NCI-H146 (cell line): ENCODE measurements at places on chromosomes 12 and 14.

DNA sequence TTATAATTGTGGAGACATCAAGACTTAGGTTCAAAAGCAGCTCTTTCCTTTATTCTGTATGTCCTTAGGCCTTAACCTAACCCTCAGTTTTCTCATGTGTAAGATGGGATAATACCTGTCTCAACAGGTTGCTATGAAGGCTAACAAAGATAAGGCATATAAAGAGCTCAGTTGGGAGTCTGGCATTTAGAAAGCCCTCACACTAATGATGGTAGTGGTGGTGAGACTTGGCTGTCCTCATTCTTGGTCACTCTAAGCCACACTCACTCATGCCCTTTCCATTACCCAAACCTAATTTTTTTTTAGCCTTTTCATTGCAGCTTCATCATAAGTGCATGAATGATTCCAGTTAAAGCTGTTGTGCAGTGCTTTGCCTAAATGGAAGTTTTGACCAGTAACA, 137.3 kb downstream of the TGFB3 start:
- no peak for DNase-seq

GRCh38 chr12:87323369-87323768, 705.8 kb downstream of the C12orf50 start:
- DNase-seq, result no peak

GRCh38 chr14:99545586-99545985, 58.4 kb downstream of the CCDC85C start:
- no peak for DNase-seq

DNA sequence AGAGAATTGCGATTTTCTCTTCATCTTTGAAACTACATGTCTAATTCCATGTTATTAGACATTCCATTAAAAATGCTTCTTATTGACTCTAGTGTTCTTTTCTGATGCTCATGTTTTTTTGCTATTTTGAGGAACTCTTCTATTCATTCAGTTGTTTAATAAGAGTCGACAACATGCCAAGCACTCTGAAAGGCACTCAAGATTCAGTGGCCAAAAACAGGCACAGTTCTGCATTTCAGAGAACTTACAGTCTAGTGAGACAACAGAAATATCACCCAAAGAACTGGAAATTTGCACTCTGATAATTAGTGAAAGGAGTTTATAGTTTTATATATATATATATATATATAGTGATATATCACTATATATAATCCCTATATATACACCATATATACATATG, 111.7 kb downstream of the TSHR start:
- DNase-seq, result no peak

DNA sequence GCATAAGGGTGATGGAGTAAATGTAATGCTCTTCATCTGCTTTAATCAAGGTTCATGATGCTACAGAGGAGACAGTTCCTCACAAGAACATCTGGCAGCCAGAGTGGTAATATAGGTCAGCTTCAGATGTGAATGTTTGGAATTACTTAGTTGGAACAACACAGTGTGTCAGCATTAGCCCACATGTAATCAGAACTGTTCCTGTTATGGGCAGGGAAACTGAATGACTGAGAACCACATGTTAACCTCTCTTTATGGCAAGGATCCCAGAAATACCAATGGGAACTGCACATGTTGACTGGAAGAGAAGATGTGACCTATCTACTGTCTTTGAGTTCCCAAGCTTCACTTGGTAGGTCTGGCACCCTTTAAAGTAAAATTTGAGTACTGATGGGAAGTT, 390.1 kb upstream of the PDE3A start:
- no peak for DNase-seq

- DNase-seq, result peak; percentile 25
These were observed 138.9 kb downstream of the HMGA2 start for GRCh38 chr12:65962921-65963861.

DNA sequence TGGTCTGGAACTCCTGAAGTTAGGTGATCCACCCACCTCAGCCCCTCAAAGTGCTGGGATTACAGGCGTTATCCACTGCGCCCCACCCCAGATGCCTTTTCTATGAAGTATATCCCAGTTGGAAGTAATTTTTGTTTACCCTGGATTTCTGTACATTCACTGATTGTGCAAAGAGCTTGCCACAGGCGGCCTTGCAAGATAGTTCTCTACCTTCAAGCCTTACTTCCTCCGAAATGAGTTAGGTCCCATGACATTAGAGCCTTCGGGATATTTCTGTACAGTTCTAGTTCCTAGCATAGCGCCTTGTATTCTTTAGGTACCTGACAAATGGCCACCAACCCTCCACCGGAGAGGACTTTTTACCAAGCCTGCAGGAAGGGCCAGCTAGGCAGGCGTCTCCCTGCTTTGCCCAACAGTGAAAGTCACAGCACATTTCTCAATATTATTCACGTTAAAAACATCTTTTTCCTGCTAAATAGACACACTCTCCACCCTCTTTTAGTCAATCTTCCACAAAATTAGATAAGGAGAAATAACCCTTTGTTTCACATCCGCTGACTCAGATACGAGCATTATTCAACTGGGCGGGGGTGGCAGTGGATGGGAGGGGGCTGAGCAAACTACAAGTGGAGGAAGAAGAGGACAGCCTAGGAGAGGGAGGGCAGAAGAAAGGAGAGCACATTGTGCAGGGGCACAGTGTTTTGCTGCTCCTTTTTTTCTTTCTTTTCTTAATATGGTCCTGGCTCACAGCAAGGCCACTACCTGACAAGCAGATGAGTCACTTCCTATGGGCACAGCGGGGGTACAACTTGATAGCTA, 40.0 kb upstream of the CAPRIN2 start:
- peak; percentile 91 for DNase-seq

DNA sequence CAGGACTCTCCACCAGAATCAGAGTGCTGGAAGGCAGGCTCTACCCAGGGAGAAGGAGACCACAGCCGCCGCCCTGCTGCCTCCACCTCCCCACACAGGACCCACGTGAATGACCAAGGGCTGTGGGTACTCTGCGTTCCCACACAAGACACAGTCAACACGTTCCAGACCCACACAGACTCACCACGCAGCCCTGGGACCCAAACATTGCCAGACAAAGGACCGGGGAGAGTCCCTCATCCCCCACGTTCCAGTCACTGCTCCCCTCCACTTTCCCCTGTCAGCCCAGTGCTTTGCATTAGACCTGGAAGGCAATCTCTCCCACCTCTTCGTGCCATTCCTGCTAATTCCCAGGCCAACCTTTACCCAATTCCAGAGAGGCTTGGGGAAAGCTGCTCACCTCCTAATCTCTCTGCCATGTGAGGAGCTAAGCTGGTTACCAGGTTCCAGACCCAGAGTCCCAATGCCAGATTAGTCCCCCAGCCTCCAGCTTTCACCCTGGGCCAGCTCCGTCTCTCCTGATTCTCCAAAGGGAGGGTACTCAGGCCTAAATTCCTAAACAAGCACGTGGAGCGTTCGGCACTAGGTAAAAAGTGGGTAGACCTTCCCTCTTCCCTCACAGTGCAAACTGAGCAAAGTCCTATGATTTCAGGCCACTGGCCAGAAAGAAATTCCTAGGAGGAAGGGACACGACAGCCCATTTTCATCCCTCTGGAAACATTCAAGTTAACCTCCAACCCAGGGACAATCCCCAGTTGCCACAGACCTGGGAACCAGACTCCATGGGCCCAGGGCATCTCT, 4.9 kb downstream of the SLC6A13 start:
- DNase-seq, result no peak

GRCh38 chr12:62707939-62708338, 227.0 kb downstream of the PPM1H start:
- DNase-seq, result no peak

DNA sequence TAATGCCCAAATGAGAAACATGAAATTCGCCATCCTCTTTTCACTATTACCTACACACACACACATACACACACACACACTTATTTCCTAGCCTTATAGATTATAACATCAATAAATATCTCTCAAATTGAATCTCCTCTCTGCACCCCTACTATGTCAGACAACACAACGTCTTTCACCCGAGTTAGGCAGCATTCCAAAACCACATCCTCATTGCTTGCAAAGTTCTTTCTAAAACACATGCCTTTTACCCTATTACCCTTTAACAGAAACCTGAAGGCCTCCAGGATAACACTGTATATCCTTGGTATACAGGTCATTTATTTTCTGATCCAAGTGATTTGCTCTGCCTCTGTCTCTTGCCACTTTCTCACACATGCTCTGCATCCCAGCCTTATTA, 56.3 kb downstream of the KCNH5 start:
- DNase-seq, result no peak

DNA sequence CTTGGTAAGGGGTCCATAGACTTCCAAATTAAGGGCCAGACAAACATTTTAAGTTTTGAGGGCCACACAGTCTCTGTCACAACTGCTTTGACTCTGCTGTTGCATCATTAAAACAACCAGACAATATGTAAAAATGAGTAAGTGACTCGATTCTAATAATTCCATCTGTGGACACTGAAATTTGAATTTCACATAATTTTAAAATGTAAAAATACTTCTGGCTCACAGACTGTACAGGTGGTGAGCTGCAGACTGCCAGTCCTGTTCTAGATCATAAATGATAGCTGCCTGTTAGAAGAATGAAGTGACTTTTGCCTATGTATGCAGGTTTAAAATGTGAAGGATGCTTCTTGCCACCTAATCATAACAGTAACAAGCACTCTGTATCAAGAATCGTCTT, 15.7 kb downstream of the NUDT4 start:
- no peak for DNase-seq

DNA sequence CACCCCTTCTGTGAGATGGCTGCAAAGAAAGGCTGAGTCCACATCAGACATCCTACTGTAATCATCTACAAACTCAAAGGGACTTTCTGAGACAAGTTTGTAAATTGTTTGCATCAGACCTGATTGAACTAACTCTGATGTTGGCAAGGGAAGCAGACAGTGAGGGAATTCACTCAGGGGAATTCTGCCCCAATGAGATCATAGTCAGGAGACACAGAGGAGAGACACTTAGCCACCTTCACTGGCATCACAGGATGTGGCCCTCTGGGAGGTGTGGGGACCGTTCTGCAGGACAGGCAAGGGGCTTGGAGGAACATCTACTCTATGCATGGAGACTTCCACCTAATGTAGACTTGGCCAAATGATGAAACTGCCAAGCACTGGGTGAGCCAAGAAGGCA, 70.7 kb upstream of the DDX11 start:
- no peak for DNase-seq

DNA sequence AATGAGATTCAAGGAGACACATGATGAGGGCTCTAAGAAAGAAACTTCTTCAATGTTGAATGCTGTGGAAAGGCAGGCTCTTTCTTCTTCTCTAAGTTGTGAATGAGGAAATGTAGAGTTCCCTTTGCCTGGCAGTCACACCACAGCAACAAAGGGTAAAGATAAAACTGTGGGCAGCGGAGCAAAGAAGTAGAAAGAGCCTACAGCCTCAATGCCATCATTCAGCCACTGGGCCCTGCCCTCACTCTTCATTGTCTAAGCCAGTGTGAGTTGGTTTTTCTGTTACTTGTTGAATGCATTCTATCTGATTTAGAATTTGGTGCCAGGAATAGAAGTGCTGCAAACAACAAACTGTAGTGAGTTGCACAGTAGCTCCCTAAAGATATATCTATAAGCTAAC, 12.2 kb downstream of the SDR9C7 start:
- DNase-seq, result no peak

DNA sequence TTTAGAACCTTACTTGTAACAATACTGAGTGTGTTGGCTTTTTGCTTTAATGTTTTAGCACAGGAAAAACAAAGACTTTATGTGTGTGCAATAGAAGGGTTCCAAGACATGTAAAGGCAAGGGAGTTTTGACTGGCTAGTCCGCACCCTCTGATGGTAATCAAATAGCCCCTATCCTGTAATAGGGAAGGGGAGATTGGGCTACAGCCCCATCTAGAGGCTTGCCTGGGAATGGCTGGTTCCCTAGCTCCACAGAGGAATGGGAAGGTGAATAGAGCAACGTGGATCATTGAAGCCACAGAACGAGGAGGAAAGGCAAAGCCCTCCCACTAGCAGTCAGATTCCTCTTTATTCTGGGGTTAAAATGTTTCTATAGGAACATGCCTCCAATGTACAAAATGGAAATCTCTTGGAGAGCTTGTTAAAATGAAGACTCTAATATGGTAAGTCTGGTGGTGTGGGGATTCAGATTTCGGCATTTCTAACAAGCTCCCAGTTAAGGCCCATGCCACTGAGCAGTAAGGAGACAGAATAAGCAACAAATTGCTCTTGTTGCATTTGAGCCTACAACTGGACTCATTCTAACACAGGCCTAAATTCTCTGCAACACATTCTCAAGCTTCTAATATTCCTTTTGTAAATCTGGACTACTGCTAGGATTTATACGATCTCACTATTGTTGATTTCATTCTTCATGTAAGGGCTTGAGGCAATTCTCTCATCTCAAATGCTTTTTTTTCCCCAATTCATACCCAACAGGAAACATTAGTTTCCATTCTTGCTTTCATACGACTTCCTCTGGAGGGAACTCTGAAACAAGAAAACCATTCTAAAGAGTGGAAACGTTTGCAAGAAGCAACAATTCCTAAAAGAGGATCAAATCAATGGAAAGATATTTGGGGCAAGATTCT, 57.1 kb downstream of the NIN start:
- peak; percentile 22 for DNase-seq

- DNase-seq, result no peak
These were observed 498.7 kb upstream of the RPL10L start for GRCh38 chr14:47150267-47150666.

- DNase-seq, result peak; percentile 11
These were observed at the start of gene RDH16 for GRCh38 chr12:56957229-56958052. RDH16 (minus strand) TSS chr12:56957608; CDS start chr12:56957462, 146 bp downstream.
